ENCODE measurements at places on chromosomes 6 and 20.

GRCh38 chr20:25125636-25126035, 43.7 kb upstream of the VSX1 start:
- no peak for DNase-seq

GRCh38 chr6:68134796-68135195, 500.3 kb upstream of the ADGRB3 start:
- no peak for DNase-seq

DNA sequence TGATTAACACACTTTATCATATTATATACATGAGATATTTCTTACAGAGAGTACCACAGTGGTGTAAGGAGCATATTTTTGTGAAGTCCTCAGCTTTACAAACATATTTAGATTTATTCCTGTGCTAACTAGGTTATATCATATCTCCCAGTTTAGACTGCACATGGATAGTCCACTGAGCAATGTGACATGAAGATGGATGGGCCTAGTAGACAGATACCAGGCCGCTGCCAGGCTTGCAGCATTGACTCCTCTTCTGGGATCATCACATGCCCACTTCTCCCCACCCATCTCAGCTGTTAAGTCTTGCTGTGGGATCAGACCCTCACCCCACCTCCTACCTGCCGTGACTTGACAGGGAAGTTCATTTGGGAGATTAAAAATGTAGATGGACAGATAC, 95.8 kb downstream of the SLX4IP start:
- DNase-seq: no peak

DNA sequence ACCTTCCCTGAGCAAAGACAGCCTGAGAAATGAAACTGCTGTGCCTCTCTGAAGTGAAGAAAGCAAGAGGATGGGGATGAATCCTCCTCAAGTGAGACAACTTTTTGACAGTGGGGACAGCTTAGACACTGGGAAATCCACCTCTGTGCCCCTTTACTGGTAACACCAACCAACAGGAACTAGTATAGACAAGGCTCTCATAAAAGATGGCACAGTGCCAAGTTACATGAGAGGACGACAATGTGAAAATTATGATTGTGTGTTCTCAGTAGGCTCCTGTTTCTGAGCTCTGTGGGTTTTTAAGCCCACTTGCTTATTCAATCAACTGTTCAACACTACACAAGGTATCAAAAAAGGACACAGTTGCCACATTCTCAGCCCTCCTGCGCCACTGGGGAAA, 41.6 kb upstream of the LYRM2 start:
- DNase-seq: no peak

- no peak for DNase-seq
These were observed 154.3 kb downstream of the IPCEF1 start for GRCh38 chr6:154202339-154202738.

GRCh38 chr6:40894962-40895799, 143.8 kb downstream of the UNC5CL start:
- peak; percentile 70 for DNase-seq

GRCh38 chr20:56391596-56392131, 351 bp downstream of the AURKA start:
- peak; percentile 6 for DNase-seq

GRCh38 chr20:49284818-49285217, 7.0 kb upstream of the ZNFX1 start:
- no peak for DNase-seq

- no peak for DNase-seq
These were observed 48.7 kb upstream of the IL20RA start for GRCh38 chr6:137093183-137094069.

GRCh38 chr20:63442100-63442493, 30.4 kb downstream of the KCNQ2 start:
- no peak for DNase-seq

DNA sequence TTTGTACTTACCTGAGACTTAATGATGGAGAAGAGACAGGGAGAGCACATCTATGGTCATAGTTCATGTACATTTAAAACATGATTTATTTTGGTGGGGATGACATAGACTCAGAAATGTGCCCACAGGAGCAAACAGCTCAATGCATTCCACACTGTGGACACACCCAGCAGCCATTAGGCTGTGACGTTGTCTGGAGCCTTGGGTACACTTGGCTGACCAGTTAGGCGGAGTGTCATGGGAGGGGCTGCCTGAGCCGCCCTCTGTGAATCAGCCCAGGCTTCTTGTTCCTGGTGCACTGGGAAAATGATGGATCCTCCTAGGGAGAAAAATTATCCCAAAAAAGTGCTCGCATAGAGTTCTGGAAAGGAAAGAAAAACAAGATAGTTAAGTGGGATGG, 231.0 kb upstream of the GMDS start:
- no peak for DNase-seq

DNA sequence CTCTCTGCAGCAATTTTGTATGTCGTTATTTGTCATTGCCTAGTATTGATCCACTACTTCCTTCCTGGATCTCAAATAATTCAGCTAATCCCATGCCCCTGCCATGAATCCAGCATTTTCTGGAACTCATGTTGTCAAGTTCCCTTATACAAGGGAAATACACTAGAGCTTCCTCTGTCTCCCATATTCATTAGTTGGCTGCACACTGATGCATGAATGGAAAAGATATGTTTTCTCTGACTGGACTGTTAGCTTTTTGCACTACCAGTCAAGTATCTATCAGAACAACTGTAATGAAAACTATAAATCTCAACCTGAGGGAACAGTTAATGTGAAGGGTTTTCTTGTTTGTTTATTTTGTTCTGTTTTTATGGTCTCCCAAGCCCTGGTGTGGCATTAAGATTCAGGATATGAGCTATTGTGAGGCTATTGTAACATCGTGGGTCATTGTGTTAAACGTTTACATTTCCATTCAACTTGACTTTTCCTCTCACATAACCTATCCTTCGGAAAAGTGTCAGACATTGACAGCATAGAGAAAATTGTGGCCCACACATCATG, 102.5 kb upstream of the FAM8A1 start:
- no peak for DNase-seq

GRCh38 chr20:59827138-59828056, 106.0 kb downstream of the SYCP2 start:
- DNase-seq: no peak

- peak; percentile 15 for DNase-seq
These were observed 61.9 kb upstream of the OPRM1 start for GRCh38 chr6:153976921-153977693.

GRCh38 chr20:45963059-45964005, 8.7 kb downstream of the ZNF335 start:
- peak; percentile 42 for DNase-seq

DNA sequence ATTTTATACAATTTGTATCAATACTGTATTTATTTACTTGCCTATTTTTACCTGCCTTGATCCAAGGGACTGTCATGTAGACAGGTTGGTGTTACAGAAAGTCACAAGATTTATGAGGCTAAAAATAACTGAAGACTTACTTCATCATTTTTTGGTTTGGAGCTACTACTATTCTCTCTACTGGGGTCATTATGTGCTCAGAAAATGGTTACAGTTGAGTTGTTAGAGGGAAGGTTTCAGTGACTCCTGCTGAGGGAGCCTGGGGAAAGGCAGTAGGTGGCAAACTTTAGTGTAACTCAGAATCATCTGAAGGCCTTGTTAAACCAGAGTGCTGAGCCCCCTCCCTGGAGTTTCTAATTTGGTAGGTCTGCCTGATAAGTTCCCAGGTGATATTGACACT, 118.8 kb downstream of the TINAG start:
- no peak for DNase-seq

DNA sequence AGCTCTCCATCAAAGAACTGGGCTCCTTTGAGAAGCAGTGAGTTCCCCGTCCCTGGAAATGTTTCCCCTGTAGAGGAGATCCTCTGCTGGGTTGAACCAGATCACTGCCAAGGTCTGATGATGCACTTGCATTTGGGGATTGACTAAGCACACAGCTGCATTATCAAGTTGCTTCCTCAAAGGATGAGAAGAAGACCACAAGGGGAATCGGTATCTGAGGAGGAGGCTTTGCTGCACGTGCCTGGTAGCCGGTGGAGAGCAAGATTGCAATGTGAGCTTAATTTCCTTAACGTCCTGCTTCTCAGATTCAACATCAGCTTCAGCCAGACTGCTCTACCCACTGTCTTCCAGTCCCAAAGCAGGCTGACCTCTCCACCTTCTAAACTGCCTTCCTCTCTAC, 128.8 kb upstream of the STMND1 start:
- DNase-seq: no peak

DNA sequence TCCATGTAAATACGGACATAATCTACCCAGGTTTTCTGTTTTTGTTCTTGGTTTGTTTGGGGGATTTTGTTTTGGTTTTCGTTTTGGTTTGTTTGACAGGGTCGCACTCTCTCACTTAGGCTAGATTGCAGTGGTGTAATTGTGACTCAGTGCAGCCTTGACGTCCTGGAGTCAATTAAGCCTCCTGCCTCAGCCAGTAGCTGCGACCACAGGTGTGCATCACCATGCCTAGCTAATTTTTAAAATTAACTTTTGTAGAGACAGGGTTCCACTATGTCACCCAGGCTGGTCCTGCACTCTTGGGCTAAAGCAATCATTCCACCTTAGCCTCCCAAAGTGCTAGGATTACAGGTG, 37.8 kb upstream of the EYA4 start:
- no peak for DNase-seq

- no peak for DNase-seq
These were observed 135.4 kb downstream of the SMOC2 start for GRCh38 chr6:168576388-168576787.

GRCh38 chr6:4698901-4699659, 77.1 kb upstream of the CDYL start:
- DNase-seq: no peak

GRCh38 chr20:35883778-35884540, 70.3 kb downstream of the SCAND1 start:
- DNase-seq: peak; percentile 99

- no peak for DNase-seq
These were observed 554.5 kb upstream of the AGPAT4 start for GRCh38 chr6:161828355-161828754.

DNA sequence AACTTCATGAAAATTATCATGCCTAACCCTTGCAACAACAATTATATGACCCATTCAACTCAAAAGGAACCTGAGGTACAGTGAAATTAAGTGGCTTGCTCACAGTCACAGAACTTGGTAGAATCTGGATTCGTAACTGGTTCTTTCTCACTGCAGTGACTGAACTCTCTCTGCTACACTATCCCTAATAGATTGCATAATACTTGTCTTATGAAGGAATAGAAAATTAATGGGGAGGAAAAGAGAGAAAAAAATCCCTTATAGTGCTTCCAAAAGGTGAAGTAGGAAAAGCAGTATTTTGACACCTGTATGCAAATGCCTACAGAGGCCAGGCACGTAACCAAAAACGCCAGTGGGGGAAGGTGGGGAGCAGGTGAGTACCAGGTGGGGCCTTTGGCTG, 186.6 kb downstream of the LY86 start:
- no peak for DNase-seq

DNA sequence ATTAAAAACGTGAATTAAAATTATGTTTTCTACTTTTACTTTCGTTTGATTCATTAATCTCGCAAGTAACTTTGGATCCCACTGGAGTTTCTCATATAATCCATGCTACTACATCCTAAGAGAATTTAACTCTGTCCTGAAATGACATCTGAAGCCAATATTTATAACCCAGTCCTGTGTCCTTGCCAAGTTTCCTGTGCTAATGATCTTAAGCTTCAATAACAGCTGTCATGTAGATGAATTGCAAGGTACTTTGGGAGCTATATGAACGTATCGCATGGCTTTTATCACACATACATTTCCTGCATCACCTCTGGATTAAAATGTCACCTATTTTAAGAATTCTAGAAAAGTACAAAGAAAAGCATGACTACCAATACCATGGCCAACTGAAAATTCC, 833.8 kb upstream of the CITED2 start:
- DNase-seq: peak; percentile 44

- DNase-seq: no peak
These were observed 778 bp upstream of the LIN28B start for GRCh38 chr6:104955927-104956730.

- DNase-seq: no peak
These were observed 5.5 kb downstream of the SEC23B start for GRCh38 chr20:18513208-18513607.

DNA sequence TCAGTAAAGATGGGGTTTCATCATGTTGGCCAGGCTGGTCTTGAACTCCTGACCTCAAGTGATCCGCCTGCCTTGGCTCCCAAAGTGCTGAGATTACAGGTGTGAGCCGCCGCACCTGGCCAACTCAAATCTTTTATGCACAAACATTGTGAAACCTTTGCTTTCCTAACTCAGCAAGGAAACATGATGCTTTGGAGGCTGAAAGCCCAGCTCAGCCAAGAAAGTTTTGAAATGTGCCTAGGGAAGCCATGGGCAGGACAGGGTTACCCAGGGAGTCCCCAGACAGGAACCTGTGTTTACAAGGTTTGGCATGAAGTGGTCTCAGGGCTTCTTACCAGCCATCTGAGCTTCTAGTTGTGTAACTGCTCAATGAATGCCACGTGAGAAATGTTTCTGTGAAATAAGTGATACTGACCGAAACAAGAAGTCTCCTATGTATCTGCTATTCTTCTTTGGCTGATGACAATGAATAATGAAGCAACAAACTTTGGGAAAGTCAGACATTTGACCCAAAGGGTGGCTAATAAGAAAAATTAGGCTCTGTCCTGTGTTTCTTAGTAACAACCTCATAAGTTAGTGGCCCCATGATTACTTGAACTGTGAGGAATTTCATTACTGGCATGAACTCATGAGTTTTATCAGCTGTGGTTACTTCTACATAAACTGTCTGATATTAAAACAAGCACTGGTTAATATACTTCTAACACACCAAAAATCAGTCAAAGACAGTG, 163.5 kb downstream of the KIF6 start:
- no peak for DNase-seq

DNA sequence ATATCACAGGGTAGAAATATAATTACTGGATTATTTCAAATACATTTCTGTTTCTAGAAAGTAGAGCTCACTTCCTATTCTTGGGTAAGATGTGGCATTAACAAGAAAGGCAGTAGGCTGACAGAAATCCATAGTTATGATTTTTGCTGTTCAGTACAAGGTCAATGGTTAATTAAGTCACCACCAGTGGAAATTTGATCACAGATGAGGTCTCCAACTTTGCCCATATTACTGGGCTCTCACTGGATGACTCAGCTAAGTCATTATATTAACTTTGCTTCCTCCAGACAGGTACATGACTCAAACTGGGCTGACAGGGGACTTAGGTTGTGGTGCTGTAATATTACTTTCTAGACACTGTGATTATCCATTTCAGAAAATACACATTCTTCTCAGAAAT, 212.4 kb downstream of the GRIK2 start:
- no peak for DNase-seq

GRCh38 chr20:62370115-62370806, 3.1 kb upstream of the LAMA5 start:
- DNase-seq: peak; percentile 86

All from fibroblast of skin of right quadriceps (primary cell).